GM23338 (cell line): ENCODE measurements at places on chromosomes 16 and 17. TPM values are rescaled to one million over a fixed set of nuclear protein-coding genes. Genes with fewer than 3 reads are reported as not detected.

The PHF23 gene
- 33.2 and 51.0 TPM in 2 replicates for total RNA-seq

GRCh38 chr17:82317394-82318168 is at the start of gene CD7:
Gene CD7, minus strand, starts transcription at chr17:82317608. Its CDS starts 113 bp downstream, at chr17:82317495.
- no peaks in the 10 kb centered on the region for H3K27me3 ChIP-seq
- H3K4me1 ChIP-seq: no peaks in the 10 kb centered on the region
- H3K36me3 ChIP-seq: no peaks in the 10 kb centered on the region
- no peak within 1 kb of the TSS for H3K27ac ChIP-seq
- no peak for DNase-seq

DNA sequence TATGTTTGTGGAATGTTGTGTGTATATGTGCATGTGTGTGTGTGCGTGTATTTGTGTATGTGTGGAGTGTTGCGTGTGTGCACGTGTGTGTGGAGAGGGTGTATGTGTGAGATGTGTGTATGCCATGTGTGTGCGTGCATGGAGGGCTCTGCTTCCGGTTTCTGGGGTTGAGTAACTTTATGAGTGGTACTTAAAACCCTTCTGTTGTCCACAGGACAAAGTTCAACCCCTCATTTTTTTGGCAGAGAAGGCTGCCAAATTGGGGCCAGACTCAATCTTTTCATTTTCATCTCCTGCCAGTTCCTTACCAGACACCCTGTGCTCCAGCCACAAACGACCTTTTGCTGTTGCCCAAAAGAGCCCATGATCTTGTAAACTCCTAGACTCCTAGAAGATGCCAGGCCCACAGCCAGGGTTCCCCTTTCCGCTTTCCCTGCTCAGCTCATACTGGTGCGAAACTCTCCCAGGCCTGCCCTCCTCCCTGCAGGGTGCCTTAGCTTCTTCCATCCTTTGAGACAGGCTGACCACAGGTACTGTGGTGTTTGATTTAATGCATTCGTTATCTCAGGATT is 100.2 kb downstream of the CMIP start:
- H3K27ac ChIP-seq: no peak overlapping the region
- H3K27me3 ChIP-seq: no peaks in the 10 kb centered on the region
- H3K4me1 ChIP-seq: peaks cover 17% of the 10 kb centered on the region

GRCh38 chr17:68172461-68172954 is 75.3 kb upstream of the AMZ2 start:
- H3K36me3 ChIP-seq: no peaks in the 10 kb centered on the region
- H3K27me3 ChIP-seq: peaks cover 8% of the 10 kb centered on the region
- no peak overlapping the region for H3K4me3 ChIP-seq
- H3K27ac ChIP-seq: no peak overlapping the region

DNA sequence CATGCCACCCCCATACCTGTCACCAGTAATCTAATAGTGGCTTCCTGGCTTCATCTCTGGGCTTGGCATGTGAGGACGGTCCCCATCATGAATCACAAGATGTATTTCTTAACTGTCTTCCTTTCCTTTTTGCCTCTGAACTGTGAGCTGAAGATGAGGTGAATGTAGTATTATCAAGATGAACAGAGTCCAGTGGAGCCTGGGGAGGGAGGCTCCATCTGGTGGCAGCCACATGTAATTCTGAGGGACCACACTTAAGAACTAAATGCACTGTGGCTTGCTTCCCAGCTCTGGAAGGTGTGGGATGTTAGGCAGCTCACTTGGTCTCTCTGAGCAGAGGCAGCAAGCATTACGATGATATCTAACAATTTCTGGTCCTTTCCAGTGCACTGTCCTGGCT is 354.9 kb upstream of the ASIC2 start:
- H3K4me1 ChIP-seq: peaks cover 3% of the 10 kb centered on the region; the same call in 1 of the 2 replicates
- H3K36me3 ChIP-seq: no peaks in the 10 kb centered on the region
- H3K27ac ChIP-seq: no peak overlapping the region

- DNase-seq: no peak
- no peak overlapping the region for H3K4me3 ChIP-seq
- no peaks in the 10 kb centered on the region for H3K36me3 ChIP-seq
- H3K27me3 ChIP-seq: no peaks in the 10 kb centered on the region
Observed at GRCh38 chr17:9818760-9819159, 3.1 kb downstream of the GSG1L2 start.

DNA sequence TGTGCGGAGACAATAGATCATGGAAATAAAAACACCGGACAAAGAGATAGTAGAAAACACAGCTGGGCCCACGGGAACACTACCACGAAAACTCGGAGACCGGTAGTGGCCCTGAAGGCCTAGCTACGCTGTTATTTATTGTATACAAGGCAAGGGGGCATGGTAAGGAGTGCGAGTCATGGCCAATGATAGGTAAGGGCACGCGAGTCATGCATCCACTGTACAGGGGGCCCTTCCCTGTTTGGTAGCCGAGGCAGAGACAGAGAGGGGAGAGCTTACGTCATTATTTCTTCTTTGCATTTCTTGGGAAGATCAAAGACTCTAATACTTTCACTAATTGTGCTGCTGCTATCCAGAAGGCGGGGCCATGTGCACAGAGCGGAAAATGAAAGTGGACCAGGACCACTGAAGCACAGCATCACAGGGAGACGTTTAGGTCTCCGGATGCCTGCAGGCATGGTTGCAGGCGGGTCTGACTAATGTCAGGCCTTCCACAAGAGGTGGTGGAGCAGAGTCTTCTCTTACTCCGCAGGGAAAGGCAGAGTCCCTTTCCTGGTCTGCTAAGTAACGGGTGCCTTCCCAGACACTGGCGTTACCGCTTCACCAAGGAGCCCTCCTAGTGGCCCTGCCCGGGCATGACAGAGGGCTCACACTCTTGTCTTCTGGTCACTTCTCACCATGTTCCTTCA is 74.4 kb upstream of the ARL4D start:
- H3K36me3 ChIP-seq: no peaks in the 10 kb centered on the region; the same call in 1 of the 2 replicates
- H3K4me3 ChIP-seq: no peak overlapping the region
- H3K27me3 ChIP-seq: no peaks in the 10 kb centered on the region

The RPL26 gene
- total RNA-seq: 3,158 and 4,450 TPM in 2 replicates

DNA sequence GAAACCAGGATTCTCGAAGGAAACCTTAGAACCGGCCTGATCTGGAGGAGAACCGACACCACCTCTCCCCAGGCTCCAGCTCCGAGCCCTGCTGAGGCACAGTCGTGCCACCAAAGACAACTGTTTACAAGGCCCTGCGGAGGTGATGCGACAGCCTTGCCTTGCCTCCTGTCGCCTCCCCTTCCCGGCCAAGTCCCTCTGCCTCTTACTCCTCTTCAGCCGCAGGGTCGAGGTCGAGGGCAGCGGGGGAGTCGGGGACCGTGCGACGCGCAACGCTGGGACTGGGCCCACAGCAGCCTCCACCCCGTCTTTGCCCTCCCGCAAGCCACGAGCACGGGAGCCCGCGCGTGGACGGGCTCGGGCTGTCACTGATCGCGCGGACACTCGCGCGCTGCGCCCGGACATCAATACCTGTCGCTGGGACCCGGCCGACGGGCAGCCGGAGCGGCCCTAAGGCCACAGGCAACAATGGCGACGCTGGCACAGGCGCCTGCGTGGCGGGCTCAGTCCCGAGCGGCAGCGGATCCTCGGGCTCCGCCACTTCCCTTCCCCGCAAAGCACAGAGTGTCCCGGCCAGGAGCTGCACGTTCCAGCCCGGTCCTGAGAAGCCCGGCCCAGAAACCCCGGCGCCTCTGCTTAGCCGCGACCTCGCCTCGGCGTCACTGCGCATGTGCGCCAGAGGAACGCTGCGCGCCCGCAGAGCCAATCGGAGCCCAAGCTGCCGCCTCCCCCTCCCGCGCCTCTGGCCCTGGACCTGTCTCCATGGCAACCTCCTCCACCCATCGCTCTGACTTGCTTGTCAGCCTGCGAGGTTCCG is at the start of gene ZNF287:
ZNF287 (minus strand) TSS at position 664 of the 817 bp plus-strand sequence. CDS start 1,473 bp downstream, outside the sequence.
- H3K4me1 ChIP-seq: 0 out of 2 replicates have a peak, but pooled peaks cover 4% of the 10 kb centered on the region
- DNase-seq: peak; percentile 98
- peak within 1 kb of the TSS; percentile 85 for H3K4me3 ChIP-seq
- no peak within 1 kb of the TSS for H3K27ac ChIP-seq
- H3K27me3 ChIP-seq: peaks cover 45% of the 10 kb centered on the region

GRCh38 chr17:82490512-82491195 is 28.9 kb upstream of the FOXK2 start:
- H3K27me3 ChIP-seq: no peaks in the 10 kb centered on the region
- DNase-seq: no peak
- no peak overlapping the region for H3K4me3 ChIP-seq
- no peaks in the 10 kb centered on the region for H3K36me3 ChIP-seq
- H3K4me1 ChIP-seq: peaks cover 12% of the 10 kb centered on the region

DNA sequence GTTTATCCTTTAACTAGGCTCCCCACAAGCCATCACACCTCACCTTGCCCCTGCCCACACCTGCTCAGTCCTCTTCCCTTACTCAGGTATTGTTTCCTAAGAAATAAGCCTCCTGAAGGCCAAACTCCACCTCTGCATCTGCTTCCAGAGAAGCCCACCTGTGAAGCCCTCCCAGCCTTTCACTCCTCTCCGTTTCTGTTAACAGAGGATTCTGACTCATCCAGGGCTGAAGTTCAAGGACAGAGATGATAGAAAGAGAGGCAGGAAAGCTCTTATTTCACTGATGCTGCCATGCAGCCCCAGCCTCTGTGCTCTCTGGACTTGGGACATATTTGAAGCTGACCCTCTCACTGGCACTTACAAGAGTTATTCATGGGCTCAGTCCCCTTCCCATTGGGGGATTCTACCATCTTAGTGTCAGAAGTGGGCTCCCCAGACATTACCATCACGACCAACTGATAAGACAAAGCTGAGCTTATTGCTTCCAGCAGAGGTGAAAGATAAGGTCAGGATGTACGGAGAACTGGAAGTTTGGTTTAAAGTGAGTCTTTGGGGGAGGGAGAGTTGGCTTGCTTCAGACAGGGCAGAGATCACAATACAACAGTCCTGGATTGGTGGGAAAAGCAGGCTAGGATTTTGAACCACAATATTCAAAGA is 35.3 kb upstream of the XYLT2 start:
- DNase-seq: no peak
- H3K4me1 ChIP-seq: 0 out of 2 replicates have a peak, but pooled peaks cover 8% of the 10 kb centered on the region
- no peak overlapping the region for H3K27ac ChIP-seq

The DRC3 gene
- total RNA-seq: not detected in 2 replicates

DNA sequence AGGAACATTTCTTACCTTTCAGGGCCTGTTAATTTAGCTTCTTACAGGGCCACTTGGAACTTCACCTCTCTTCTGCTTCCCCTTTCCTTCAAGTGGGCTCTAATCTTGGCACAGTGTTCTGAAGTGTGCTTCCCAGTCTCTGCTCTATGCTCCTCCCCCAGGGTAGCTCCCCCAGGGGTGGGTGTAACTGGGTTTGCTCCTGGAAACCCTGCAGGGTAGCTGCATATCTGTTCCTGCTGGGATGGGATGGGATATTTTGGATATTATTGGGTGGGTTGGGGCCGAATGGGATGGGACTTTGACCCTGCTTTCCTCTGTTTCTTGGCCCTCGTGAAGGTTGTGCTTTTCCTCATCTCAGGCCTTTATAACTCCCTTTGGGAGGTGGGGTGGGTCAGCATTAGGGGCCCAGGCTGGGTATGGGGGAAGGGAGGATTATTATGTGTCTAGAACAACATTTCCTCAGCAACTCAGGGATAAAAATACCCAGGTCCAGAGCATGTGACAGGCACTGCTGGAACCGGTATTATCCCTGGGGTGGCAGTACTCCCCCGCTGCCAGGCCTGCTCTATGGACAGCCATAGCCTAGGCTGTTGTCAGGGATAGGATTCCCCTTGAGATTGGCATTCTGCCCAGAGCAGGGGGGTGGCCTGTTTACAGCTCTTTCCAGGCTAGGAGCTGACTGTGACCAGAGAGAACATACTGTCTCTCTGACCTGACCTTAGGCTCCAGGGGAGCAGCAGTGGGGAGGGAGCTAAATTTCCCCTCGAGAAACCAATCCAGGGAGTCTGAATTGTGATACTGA is 5.0 kb downstream of the NFE2L1 start:
- peak overlapping the region; percentile 99 for H3K4me3 ChIP-seq
- no peaks in the 10 kb centered on the region for H3K27me3 ChIP-seq
- peaks cover 30% of the 10 kb centered on the region for H3K36me3 ChIP-seq
- DNase-seq: peak; percentile 14
- H3K27ac ChIP-seq: peak overlapping the region; percentile 93

DNA sequence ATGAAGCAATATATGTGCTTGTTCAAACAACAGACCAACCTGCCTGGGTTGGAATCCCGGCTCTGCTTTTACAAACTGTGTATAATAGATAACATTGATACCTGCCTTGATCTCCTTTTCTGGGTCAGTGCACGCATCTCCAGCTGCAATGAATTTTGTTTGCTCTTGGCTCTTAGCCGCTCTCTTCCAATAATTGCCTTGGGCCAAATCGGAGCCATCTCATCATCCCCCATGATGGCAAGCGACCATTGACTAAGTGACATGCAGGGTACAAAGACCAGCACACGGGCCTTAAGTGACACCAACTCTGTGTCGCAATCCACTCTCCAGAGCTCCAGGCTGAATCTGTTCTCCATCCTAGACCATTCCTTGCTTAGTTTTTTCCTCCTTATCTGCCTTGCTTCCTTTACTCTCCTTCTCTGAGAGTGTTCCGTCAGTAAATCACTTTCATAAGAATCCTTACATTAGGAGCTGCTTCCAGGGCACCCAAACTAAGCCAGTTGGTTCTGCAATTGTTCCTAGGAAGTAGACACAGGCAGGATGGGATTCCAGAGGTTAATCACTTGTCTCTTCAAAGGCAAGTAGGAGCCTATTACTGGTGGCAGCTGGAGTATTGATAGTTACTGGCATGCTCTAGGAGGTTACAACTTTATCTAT is 134.2 kb downstream of the ABCA8 start:
- H3K4me1 ChIP-seq: no peaks in the 10 kb centered on the region
- no peak overlapping the region for H3K4me3 ChIP-seq
- no peaks in the 10 kb centered on the region for H3K36me3 ChIP-seq

DNA sequence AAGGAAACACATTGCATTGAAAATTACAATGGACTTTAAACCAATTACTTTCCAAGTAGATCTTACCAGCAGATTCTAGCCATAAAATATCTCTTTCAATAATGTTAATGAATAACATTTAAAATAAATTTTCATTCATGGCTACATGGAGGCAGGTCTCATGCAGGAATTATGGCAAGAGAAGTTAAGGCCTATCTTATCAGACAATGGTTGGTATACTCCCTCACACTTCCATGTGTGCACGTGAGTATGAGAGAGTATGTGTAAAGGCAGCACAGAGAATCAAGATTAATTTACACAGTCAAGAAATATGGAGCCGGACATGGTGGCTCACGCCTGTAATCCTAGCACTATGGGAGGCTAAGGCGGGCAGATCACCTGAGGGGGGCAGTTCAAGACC is 76.5 kb downstream of the HELZ start:
- no peak overlapping the region for H3K4me3 ChIP-seq
- H3K36me3 ChIP-seq: peaks cover 13% of the 10 kb centered on the region; the same call in 1 of the 2 replicates
- DNase-seq: no peak
- no peaks in the 10 kb centered on the region for H3K4me1 ChIP-seq
- H3K27ac ChIP-seq: no peak overlapping the region
- H3K27me3 ChIP-seq: no peaks in the 10 kb centered on the region

- peaks cover 100% of the 10 kb centered on the region for H3K27me3 ChIP-seq
- no peak overlapping the region for H3K27ac ChIP-seq
- DNase-seq: peak; percentile 62
- peak overlapping the region; percentile 55 for H3K4me3 ChIP-seq
Observed at GRCh38 chr17:36942019-36942599, 4.8 kb downstream of the LHX1 start.
